Fibroblast of gingiva (primary cell): ENCODE measurements at places on chromosomes 3 and 15.

DNA sequence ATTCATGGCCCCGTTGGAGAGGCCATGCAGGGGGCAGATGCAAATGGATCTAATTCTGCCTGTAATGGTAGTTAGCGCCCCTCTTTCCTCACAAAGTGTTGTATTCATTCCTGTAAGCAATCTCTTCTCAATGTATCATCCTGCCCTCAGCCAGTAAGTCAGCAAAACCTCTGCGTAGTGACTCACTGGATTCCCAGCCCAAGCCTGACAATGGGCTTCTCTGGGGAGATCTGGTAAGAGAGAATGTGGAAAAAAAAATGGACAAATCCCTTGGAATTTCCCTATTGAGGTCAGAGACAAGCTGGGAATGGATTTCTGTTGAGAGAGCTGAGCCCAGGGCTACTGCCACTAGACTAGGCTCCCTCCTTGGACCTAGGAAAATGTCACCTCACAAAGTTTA lies 25.4 kb downstream of the ADPGK start:
- DNase-seq, result peak; percentile 76

GRCh38 chr15:48040166-48040817 lies 80.5 kb upstream of the SLC24A5 start:
- DNase-seq, result no peak

GRCh38 chr3:146540978-146541377 lies 3.4 kb downstream of the PLSCR1 start:
- DNase-seq, result no peak

DNA sequence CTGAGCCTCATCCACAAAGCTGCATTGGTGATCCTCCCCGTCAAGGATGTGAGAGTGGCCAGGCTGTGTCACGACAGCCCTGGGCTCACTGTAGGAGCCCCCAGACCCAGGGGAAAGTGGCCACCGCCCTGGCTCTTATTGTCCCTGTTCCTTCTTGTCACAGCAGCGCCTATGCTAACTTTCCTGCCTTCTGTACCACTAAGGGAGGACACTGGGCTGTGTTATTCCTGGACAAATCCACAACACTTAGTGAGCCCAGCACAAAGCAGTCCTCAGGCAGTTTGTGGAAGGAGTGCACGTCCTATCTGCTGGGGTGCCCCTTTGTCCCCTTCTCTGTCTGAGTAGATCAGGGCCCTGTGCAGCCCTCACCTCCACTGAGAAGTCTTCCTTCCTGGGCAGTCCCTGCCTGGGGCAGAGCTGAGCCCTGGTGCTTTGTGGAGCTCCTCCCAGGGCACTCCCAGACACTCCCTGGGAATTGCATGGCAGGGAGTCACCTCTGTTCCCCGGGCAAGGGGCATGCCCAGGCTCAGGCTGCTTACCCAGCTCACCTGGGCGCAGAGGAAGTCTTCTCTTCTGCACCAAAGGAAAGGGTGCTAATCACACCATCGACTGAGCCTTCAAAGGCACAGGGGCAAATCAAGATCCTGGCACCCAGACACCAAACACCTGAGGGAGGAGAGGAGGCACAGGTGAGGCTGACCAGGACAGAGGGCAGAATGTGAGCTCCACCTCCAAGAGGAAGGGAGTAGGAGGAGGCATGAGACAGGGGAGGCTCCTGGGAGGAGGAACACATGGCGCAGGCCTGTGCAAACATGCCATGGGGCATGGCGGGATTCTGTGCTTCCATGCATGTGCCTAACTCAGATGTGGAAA lies 138.7 kb downstream of the KLF13 start:
- no peak for DNase-seq

- no peak for DNase-seq
Observed at GRCh38 chr3:133468251-133468721, 68.4 kb downstream of the BFSP2 start.

- DNase-seq, result peak; percentile 49
Observed at GRCh38 chr15:76253691-76254473, 57.4 kb downstream of the ETFA start.

DNA sequence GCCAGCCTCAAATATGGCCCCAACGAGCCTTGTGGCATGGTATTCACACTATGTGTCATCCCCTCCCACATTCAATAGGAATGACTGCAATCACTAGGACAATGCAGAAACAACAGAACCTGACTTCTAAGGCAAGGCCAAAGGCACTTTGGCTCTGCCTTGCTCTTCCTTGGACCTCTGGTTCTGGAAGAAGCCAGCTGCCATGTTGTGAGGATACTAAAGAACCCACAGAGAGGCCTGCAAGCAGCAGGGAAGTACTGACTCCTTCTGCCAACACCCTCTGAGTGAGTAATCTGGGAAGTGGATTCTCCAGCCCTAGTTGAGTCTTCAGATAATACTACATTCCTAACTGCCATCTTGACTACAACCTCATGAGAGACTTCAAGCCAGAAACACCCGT lies 64.7 kb downstream of the ADAMTS9 start:
- no peak for DNase-seq

DNA sequence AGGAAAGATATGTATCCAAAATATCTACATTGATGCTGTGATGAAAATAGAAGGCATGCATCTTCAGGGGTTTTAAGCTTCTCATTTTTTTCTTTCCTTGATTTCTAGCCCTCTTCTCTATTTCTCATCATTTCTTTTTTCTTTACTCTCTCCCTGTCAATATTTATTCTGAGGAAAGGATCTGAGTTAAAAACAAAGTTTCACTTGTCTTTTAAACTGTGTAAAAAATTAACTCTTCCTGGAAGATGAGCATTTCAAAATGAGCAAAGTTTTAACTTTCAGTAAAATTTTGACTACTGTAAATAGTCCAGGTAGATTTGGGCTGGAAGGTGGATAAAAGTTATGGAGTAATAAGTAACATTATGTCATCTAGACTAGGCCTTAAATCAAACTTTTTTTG lies 500.2 kb upstream of the GBE1 start:
- DNase-seq, result no peak

DNA sequence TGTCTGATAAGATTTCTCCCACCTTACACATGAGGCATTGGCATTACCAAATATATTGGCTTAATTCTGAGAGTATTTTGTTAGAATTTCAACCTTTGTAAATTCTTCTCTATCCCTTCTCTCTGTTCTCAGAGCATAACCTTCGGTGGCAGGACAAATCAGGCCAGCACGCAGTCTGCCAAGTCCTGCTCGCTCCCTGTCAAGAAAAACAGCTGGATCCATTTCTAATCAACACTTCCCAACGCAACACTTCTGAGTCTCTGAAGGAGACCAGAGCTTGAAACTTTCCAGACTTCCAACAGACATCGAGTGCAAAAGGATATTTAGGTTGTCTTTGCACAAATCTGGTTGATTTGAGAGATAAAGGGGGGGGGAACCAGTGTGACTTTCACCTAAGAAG lies 125.7 kb downstream of the SV2B start:
- DNase-seq, result no peak

GRCh38 chr3:54832876-54833275 lies 95.0 kb downstream of the LRTM1 start:
- no peak for DNase-seq

GRCh38 chr3:102189541-102189940 lies 245.3 kb upstream of the ZPLD1 start:
- DNase-seq, result no peak

GRCh38 chr3:165827883-165828282 lies 9.3 kb downstream of the BCHE start:
- no peak for DNase-seq

GRCh38 chr15:65993762-65994161 lies 124.5 kb downstream of the RAB11A start:
- no peak for DNase-seq

DNA sequence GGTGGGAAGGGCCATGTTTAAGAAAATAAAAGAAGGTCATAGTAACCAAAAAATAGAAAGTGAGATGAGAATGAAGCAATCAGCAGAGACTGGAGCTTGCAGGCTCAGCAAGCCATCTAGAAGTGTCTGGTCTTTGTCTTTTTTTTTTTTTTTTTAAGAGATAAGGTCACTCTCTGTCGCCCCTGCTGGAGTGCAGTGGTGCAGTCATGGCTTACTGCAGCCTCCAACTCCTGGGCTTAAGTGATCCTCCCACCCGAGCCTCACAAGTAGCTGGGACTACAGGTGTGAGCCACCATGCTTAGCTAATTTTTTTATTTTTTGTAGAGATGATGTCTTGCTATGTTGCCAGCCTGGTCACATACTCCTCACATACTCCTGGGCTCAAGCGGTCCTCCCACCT lies 36.2 kb downstream of the GXYLT2 start:
- DNase-seq, result no peak

DNA sequence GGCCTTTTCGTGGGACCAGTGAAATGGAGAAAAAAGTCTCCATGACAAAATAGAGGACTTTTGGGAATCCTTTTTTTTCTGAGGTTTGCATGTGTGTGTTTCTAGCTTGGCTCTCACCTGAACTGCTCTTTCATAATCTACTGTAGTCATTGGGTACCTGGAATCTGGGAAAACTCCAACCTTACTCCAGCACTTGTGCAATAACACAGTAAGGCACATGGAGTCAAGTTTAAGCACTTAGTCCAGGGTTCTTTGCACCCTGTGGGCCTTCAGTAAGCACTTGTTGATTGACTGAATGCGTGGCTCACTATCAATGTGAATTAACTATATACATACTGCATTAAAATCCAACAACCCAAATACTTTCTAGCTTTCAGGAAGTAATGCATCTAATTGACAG lies 299.5 kb downstream of the ZBTB20 start:
- DNase-seq, result no peak

DNA sequence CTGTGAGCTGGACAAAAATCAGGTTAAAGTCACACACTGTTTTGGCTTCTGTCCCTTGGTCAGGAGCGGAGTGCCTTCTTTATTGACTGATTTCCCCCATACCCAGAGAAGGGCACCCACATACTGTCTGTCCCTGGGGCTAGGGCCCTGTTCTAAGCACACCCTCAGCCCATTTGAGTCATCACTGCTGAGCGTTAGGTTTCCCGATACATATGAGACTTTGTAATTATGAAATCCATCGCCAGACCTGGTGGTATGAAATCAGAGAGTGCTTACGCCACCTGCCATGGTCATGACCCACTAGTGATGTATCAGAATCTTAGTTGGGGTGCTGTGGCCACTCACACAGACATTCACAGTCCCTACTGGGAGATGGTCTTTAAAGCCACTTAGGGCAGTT lies 96.8 kb downstream of the CHDH start:
- DNase-seq, result no peak

- DNase-seq, result peak; percentile 11
Observed at GRCh38 chr3:101941318-101942040, 92.2 kb downstream of the NFKBIZ start.

DNA sequence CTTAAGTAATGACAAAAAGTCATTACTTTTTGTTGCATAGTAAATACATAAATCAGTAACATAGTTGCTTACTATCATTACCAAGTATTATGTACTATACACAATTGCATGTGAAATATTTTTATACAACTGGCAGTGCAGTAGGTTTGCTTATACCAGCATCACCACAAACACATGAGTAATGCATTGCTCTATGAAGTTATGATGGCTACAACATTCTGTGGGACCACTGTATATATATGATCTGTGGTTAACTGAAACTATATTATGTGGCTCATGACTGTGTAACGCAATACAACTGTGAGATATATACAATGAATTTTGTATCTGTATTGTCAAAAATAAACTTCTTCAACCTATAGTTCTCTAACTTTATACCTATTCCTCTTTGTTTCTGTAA lies 113.7 kb upstream of the RBMS3 start:
- no peak for DNase-seq

- no peak for DNase-seq
Observed at GRCh38 chr3:109050591-109051167, 67.3 kb downstream of the MORC1 start.

- peak; percentile 45 for DNase-seq
Observed at GRCh38 chr3:131020122-131020693, 6.4 kb downstream of the ASTE1 start.
